ENCODE measurements at places on chromosomes 13 and 19. TPM values are rescaled to one million over a fixed set of nuclear protein-coding genes. Genes with fewer than 3 reads are reported as not detected.
A peak's percentile ranks its signal among the peaks of the same experiment; 100 is the strongest.

- H3K4me1 ChIP-seq = peaks cover 35% of the 10 kb centered on the region
- H3K4me3 ChIP-seq = peak overlapping the region; percentile 28
- H3K27me3 ChIP-seq = peaks cover 97% of the 10 kb centered on the region
- DNase-seq = no peak
These were observed 2.6 kb upstream of the GSX1 start for GRCh38 chr13:27789495-27790303.

DNA sequence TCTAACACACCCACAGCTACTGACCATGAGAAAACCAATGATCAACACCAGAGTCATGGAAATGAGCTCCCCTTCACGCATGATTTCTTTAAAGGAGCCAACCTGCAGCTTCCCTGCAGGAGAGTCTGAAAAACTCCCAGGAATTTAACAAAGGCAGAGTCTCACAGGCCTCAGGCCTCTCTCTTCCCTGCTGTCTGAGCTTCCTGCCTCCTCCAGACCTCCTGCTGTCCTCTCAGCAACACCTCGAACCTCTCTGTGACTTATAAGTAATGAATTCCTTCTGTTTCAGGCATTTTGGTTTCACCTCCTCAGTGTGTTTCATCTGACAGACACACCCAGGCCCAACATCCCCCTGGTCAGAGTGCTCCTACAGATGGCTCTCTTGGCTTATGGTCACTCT lies 1044.4 kb downstream of the UQCRFS1 start:
- H3K36me3 ChIP-seq = no peaks in the 10 kb centered on the region
- no peaks in the 10 kb centered on the region for H3K27me3 ChIP-seq
- no peak for DNase-seq
- H3K4me1 ChIP-seq = no peaks in the 10 kb centered on the region
- H3K27ac ChIP-seq = no peak overlapping the region

- no peak for DNase-seq
- no peak overlapping the region for H3K27ac ChIP-seq
- H3K4me1 ChIP-seq = no peaks in the 10 kb centered on the region
These were observed 2190.3 kb upstream of the PCDH20 start for GRCh38 chr13:63605962-63606361.

DNA sequence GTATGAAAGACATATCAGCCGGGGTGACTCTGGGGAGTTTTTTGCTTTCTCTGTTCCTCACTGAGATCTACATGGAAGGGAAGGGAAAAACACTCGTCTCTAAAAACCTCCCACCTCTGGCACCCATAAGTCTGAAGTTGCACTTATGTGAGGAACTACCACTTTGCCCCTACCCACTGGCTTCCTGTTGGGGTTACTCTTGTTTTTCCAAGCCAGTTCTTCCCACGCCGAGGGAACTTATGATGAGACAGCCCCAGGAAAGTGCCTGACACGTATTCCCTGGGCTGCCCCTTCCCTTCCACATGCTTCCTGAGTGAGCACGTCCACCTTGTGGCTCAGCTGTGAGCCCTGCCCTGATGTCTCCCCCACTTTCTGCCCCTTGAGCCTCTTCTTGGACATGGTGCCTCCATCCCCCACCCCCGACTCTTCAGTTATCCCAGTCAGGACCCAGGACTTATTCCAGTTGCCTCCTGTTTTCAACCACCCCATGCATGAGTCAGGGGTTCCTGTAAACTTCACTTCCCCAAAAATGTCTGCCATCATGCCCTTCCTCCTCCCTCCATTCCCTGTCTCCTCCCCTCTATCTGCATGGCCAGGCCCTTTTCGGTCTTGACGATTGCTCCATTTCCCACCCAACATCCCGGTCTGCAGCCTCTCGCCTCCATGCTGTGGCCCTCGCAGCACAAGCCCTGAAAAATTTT lies 5.1 kb upstream of the SIGLEC7 start:
- peaks cover 31% of the 10 kb centered on the region for H3K27me3 ChIP-seq
- no peak for DNase-seq
- H3K36me3 ChIP-seq = no peaks in the 10 kb centered on the region
- peaks cover 3% of the 10 kb centered on the region for H3K4me1 ChIP-seq
- no peak overlapping the region for H3K4me3 ChIP-seq
- H3K27ac ChIP-seq = no peak overlapping the region

- no peak overlapping the region for H3K4me3 ChIP-seq
- no peaks in the 10 kb centered on the region for H3K4me1 ChIP-seq
- no peaks in the 10 kb centered on the region for H3K27me3 ChIP-seq
These were observed 11.2 kb upstream of the PDCD2L start for GRCh38 chr19:34393031-34393430.

- peaks cover 4% of the 10 kb centered on the region for H3K4me1 ChIP-seq
- H3K27me3 ChIP-seq = no peaks in the 10 kb centered on the region
- DNase-seq = no peak
- H3K4me3 ChIP-seq = no peak overlapping the region
- peaks cover 59% of the 10 kb centered on the region for H3K36me3 ChIP-seq
- H3K27ac ChIP-seq = no peak overlapping the region
These were observed 21.0 kb downstream of the CCDC8 start for GRCh38 chr19:46392252-46392801.

DNA sequence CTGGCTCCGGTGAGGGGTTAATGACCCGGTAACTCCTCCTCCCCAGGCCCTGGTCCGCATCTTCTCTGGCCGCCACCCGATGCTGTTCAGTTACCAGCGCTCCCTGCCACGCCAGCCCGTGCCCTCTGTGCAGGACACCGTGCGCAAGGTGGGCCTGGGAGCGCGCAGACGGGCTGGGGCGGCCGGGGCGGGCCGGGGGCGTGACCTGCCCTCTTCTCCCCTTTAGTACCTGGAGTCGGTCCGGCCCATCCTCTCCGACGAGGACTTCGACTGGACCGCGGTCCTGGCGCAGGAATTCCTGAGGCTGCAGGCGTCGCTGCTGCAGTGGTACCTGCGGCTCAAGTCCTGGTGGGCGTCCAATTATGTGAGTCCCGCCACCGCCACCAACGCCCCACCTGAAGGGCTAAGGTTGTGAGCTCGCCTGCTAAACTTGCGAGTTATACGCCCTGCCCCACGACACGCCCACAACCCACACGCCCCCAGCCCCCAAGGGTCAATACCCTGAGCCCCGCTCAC lies 10.4 kb downstream of the CPT1C start:
- H3K4me1 ChIP-seq = no peaks in the 10 kb centered on the region
- H3K36me3 ChIP-seq = no peaks in the 10 kb centered on the region
- H3K4me3 ChIP-seq = no peak overlapping the region

- no peak overlapping the region for H3K4me3 ChIP-seq
- H3K27ac ChIP-seq = no peak overlapping the region
- DNase-seq = no peak
- H3K36me3 ChIP-seq = peaks cover 28% of the 10 kb centered on the region
- peaks cover 63% of the 10 kb centered on the region for H3K4me1 ChIP-seq
These were observed 5.5 kb downstream of the PIK3R2 start for GRCh38 chr19:18158467-18158866.

C3 gene
- 475 TPM for polyA plus RNA-seq

NLRP7 gene
- polyA plus RNA-seq = not detected

MOB3A gene
- polyA plus RNA-seq = 12.8 TPM

KIR3DL1 gene
- polyA plus RNA-seq = not detected

Data from heart right ventricle (tissue), 16 donors.